CD8-positive, alpha-beta memory T cell (primary cell): ENCODE measurements at places on chromosomes 16 and 17.

- no peak for DNase-seq
Observed at GRCh38 chr16:59697236-59697635, 963.1 kb upstream of the GOT2 start.

GRCh38 chr16:86670750-86671234 lies 92.4 kb downstream of the FOXL1 start:
- DNase-seq: no peak

GRCh38 chr17:31067691-31068184 lies 27.0 kb upstream of the NF1 start:
- DNase-seq: no peak

DNA sequence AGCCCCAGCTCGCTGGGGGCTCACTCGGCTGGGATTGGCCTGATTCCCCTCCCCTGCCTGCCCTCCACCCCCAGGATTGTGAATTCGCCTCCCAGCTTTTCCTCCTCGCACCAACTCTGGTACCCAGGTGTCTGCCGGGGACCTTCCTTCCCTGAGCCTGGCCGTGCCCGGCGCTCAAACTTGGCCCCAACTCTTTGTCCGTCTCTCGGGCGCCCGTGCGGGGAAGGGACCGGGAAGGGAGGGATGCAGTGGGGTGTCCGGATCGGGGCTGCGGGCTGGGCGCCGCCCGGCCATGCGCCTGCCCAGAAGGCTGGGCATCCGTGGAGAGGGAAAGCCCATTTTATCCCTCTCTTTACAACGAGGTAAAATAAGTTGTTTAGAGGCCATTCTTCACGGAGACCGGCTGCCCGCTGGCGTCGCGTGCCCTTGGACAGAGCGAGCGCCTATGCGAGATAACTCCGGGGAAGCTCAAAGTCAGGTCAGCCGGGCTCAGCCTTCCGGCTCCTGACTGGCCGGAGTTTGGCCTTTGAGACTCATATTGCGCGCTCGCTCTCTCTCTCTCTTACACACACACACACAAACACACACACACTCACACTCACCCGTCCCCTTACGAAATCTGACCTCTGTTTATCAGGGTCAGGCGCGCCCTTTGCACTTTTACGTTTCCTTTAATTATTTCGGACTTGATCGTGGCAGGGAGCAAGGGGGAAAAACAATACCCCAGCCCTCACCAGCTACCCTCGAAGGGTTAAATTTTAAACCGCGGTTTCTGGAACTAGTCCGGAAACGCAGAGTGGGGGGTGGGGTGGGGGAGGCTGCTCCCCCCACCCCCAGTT lies 774 bp upstream of the MAF start:
- no peak for DNase-seq

- no peak for DNase-seq
Observed at GRCh38 chr17:11256877-11257276, 15.9 kb downstream of the SHISA6 start.

GRCh38 chr17:77892469-77893143 lies 65.9 kb upstream of the TNRC6C start:
- no peak for DNase-seq

GRCh38 chr16:55443434-55444346 lies 35.3 kb upstream of the MMP2 start:
- DNase-seq: no peak

- DNase-seq: peak; percentile 72
Observed at GRCh38 chr17:29567554-29568330, 759 bp upstream of the TP53I13 start.

DNA sequence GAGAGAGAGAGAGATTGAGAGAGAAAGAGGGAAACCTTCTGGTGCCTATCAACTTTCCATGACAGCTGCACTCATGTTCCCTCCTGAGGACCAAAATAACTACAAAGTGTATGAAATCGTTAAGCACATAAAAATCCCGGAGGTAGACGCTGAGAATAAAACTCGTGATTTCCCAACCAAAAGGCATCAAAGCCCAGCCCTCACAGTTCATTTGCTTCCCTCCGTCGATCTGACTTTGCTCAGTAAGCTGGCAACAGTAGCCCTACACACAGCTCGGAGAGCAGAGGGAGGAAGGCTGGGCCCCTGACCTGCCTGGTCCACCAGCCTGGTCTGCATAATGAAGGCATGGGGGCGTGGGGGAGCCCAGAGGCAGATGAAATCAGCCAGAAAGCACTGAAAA lies 273.9 kb upstream of the ZFHX3 start:
- no peak for DNase-seq

DNA sequence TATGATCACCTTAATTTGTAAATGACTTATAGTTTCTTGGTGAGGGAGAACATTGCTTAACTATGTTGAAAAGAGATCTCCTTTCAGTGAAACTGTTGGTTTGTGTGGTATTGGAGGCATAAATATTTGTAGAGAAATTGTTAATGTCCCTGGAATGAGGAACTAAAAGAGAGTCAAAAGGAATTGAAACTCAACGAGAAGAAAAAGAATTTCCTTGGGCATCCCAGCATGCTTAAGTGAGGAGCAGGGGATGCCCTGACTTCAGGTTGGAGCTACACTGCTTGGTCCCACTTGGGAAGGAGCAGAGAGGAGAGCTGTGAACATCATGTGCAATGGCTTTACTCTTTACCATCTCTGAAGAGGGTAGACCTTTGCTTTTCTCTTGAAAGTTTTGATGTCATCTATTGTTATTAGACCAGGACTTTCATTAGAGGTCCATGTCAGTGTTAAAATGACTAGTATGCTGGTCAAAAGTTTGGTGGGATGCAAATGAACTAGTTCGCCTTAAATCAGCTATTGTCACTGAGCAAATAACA lies 21.7 kb downstream of the KRT23 start:
- DNase-seq: no peak
